GF-D8 (cell line): ENCODE measurements at places on chromosomes 16 and 17.

- peak; percentile 13 for DNase-seq
Measured at GRCh38 chr16:2835638-2836493, 5.8 kb downstream of the ZG16B start.

DNA sequence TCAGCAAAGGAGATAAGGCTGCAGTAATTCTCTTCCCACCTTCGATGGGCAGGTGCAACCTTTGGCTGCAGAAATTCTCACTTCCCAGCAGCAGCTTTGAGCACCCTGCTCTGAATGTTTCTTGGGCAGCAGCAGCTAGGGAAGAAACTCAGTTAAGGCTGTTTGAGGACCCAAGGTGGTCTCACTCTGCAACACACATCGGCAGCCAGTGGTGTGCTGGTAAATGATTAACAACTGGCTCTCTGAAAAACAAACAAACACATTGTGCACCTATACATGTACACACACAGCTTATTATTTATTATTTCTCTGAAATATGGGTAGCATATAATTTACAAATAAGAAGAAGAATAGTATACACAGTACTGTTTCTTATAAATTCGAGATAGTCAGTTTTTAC is 685.8 kb downstream of the WWOX start:
- DNase-seq = no peak

GRCh38 chr16:85838381-85838780 is 38.9 kb downstream of the COX4I1 start:
- no peak for DNase-seq

- no peak for DNase-seq
Measured at GRCh38 chr16:71249399-71249798, 18.9 kb upstream of the HYDIN start.

GRCh38 chr17:76382351-76382802 is 2.0 kb upstream of the SPHK1 start:
- no peak for DNase-seq

GRCh38 chr16:28597692-28598261 is 927 bp upstream of the SULT1A2 start:
- DNase-seq = no peak

- no peak for DNase-seq
Measured at GRCh38 chr17:29757788-29758187, 135.1 kb upstream of the CORO6 start.

DNA sequence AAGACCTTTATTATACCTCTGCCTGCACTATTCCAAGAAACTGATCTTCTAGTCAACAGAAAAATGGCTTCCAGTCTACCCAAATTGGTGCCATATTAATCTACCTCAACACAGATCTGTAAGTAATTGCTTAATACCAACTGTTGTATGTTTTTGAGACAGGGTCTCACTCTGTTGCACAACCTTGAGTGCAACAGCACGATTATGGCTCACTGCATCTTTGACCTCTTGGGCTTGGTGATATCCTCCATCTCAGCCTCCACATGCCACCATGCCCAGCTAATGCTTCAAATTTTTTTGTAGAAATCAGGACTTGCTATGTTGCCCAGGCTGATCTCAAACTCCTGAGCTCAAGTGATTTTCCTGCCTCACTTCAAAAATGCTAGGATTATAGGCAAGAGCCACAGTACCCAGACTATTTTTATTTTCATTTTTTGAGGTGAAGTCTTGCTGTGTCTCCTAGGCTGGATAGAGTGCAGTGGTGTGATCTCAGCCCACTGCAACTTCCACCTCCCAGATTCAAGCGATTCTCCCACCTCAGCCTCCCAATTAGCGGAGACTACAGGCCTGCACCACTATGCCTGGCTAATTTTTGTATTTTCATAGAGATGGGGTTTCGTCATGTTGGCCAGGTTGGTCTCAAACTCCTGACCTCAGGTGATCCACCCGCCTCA is 14.4 kb downstream of the NUFIP2 start:
- DNase-seq = no peak

GRCh38 chr16:75443298-75443697 is 10.0 kb upstream of the CFDP1 start:
- DNase-seq = no peak

DNA sequence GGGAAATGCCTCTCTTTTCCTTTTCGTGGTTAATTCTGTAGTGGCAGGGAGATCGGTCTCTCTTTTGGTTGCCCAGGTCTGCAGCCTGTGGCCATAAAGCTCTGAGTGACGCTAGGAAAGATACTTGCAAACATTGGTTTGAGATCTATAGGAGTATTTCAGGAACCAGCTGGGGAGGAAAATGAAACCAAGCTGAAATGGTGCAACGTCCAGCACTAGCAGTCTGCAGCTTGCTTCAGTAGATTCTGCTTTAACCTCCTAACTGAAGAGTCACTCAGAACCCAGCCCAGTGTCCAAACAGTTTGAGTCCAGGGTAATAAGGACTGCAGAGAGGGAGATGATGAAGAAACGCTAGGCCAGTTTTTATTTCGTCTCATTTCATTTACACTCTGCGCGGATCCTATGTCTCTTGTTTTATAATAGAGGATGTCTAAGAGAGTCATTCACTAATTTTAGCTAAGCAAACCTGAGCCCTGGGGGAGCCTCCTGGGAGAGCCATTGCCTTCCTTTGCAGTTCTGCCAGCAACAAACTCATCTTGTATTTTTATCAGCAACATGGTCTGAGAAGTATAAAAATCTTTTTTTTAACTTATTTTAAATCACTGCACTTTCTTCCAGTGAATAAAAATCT is 12.0 kb downstream of the SP2 start:
- peak; percentile 69 for DNase-seq

GRCh38 chr17:46962374-46962790 is 16.7 kb downstream of the RPRML start:
- no peak for DNase-seq

DNA sequence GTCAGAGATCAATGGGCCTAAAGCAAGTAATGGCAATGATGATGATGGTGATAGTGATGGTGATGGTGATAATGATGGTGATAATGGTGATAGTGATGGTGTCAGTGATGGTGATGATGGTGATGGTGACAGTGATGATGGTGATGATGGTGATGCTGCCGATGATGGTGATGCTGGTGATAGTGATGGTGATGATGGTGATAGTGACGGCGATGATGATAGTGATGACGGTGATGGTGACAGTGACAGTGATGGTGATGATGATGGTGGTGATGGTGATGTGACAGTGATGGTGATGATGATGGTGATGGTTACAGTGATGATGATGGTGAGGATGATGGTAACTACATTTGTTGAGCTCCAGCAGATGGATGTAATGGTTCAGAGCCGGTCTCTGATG is 30.8 kb upstream of the OR4D1 start:
- no peak for DNase-seq

GRCh38 chr17:7716901-7717755 is at the start of gene DNAH2:
Gene DNAH2 (plus strand): TSS chr17:7717744. CDS start chr17:7719735, 1,991 bp downstream.
- DNase-seq = no peak

DNA sequence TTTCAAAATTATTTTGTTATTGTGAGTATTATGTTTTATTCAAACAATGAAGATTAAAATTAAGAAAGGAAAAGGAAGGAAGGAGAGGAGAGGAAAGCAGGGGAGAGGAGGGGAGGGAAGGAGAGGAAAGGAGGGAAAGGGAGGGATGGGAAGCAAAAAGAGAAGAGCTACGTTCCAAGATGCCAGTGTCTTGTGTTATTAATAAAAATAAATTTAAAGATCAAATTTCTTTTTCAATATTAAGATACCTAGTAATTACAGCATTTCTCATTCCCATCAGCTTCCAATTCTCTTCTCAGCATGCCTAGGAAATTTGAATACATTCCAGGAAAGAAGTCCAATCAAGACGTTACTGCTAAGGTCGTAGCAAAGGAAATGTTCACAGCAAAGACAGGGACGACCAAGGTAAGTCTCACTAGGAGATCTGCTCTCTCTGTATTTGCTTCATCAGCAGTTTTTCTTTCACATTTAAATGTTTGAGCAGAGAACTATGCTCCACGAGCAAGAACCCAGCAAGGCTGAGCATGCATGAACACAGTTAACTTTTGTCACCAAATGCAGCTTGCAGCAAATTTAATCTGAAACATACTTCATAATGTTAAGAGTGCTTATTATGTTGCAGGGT is 63.3 kb upstream of the HLF start:
- DNase-seq = no peak

DNA sequence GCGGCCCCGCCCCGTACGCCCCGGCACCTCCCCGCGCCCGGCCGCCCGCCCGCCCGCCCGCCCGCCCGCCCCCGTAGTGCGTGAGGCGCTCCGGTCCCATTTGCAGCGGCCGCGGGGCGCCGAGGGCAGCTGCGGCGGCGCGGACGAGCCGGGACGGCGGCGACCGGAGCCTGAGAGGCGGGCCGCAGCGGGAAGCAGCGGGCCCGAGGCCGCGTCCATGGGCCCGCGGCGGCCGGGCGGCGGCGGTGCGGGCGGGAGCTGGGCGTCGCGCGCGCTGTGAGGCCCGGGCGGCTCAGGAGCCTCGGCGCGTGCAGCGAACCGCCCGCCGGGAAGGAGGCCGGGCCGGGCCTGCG is at the start of gene MPRIP:
Gene MPRIP, plus strand, starts transcription at position 74 of the 353 bp plus-strand sequence. CDS start 392 bp downstream, outside the sequence.
- no peak for DNase-seq

DNA sequence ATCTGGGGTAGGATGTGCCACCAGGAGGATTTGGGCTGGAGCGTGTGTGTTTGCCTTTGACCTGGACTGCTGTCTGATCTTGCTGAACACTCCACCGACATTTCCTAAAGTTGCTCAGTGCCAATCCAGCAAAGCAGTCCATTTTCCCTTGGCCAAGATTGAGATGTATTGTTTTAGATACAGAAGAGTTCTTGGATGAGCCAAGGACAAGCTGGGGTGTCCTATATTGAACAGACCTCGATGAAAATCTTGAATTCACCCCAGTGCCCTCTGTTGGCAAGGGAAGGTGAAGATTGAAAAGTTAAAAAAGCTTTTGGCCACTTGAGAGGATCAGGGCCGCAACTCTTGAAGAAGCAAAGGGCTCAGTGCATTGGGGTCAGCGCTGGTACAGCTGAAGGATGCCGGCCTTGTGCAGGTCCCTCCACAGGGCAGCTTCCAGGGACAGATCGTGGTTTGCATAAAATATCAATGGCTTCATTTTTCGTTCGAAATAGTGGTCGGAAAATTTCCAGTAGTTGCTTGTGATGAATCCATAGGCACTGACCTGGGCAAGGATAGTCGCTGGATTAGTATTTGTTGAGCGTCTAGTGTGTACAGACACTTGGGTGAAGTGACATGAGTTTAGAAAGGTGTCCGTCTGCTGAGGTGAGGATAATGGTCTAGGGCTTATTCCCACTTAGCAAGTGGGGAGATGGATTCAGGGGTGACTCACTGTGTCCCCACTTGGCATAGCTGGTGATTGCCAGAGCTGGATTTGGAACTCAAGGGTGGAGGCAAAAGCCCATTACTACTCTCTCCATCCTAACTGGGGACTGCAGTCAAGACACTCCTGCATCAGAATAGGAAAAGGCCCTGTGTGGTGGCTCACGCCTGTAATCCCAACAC is 19.7 kb downstream of the ST6GALNAC2 start:
- DNase-seq = no peak
